ENCODE measurements at places on chromosomes 5 and 9. TPM values are rescaled to one million over a fixed set of nuclear protein-coding genes. Genes with fewer than 3 reads are reported as not detected.

GRCh38 chr5:97194366-97194765, 11.3 kb upstream of the RIOK2 start:
- no peak overlapping the region for H3K27ac ChIP-seq
- DNase-seq = no peak
- no peak overlapping the region for H3K4me3 ChIP-seq
- no peaks in the 10 kb centered on the region for H3K4me1 ChIP-seq

DNA sequence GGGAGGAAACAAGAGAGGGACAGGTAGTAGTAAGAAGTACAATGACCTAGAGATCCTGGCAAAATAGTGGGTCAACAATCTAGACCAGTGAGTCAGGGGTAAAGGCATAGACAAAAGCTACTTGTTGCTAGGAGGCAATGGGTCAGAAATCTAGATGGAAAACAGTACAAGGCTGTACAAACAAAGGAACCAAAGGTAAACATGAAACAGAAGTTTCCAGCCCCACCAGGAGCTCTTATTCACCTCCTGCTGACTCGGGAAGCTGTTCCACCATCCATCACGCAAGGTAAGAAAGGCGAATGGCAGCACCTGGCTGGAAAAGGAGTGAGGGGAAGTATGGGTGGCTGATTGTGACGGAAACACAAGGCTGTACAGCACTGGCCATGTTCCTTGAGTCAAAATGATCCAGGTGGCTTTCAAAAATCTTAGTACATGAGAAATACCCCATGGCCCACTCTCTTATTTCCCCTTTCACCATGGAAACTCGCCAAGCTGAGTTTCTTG, 70.5 kb upstream of the RAI14 start:
- H3K27me3 ChIP-seq = no peaks in the 10 kb centered on the region
- no peak overlapping the region for H3K4me3 ChIP-seq
- H3K27ac ChIP-seq = no peak overlapping the region
- H3K4me1 ChIP-seq = peaks cover 17% of the 10 kb centered on the region
- no peak for DNase-seq

S1PR3 gene
- 29.4 TPM for total RNA-seq

- no peaks in the 10 kb centered on the region for H3K27me3 ChIP-seq
- no peak overlapping the region for H3K27ac ChIP-seq
- no peak overlapping the region for H3K4me3 ChIP-seq
- H3K36me3 ChIP-seq = no peaks in the 10 kb centered on the region
- DNase-seq = no peak
- H3K4me1 ChIP-seq = peaks cover 10% of the 10 kb centered on the region
Measured at GRCh38 chr5:166883016-166883415, 1408.4 kb upstream of the WWC1 start.

PCDHB10 gene
- total RNA-seq = 9.3 TPM

ZNF462 gene
- 93.4 TPM for total RNA-seq

OR1N1 gene
- total RNA-seq = not detected

DNA sequence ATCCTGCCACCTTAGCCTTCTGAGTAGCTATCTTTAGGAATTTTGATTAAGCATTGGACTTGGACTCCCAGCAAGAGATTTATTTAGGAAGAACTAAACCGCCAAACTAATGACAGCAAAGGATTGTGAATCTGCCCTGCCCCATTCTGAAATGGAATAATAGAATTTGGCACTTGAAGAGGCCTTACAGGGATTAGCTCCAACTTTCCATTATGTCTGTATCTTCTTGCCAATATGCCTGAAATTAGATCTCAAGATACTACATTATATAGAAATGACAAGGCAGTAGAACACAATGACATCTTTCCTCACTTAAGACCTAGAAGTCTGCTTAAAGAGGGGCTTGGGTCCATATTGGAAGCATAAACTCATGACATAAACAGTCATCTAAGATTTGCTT, 77.0 kb upstream of the DPYSL3 start:
- peaks cover 3% of the 10 kb centered on the region for H3K36me3 ChIP-seq
- no peak overlapping the region for H3K4me3 ChIP-seq
- no peak for DNase-seq
- H3K4me1 ChIP-seq = no peaks in the 10 kb centered on the region

AJM1 gene
- total RNA-seq = not detected

GPR151 gene
- not detected for total RNA-seq

GRCh38 chr5:82349652-82350051, 71.5 kb upstream of the RPS23 start:
- DNase-seq = peak; percentile 68
- H3K27ac ChIP-seq = no peak overlapping the region
- H3K4me1 ChIP-seq = peaks cover 9% of the 10 kb centered on the region
- no peaks in the 10 kb centered on the region for H3K36me3 ChIP-seq
- H3K4me3 ChIP-seq = no peak overlapping the region

SPATA31A3 gene
- total RNA-seq = not detected

DNA sequence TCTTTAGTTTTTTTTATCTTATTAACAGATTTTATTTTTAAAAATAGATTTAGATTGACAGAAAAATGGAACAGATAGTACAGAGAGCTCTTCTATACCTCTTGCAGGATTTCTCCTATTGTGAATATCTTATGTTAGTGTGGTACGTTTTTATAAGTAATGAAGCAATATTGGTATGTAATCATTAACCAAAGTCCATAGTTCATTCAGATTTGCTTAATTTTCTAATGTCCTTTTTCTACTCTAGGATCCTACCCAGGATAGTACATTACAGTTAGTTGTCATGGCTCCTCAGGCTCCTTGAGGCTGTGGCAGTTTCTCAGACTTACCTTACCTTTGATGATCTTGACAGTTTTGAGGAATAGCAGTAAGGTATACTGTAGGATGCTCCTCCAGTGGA, 30.4 kb downstream of the PPP2R2B start:
- H3K4me1 ChIP-seq = peaks cover 25% of the 10 kb centered on the region
- no peak for DNase-seq
- no peaks in the 10 kb centered on the region for H3K36me3 ChIP-seq
- no peaks in the 10 kb centered on the region for H3K27me3 ChIP-seq

- no peaks in the 10 kb centered on the region for H3K4me1 ChIP-seq
- DNase-seq = no peak
- H3K4me3 ChIP-seq = no peak overlapping the region
- H3K36me3 ChIP-seq = no peaks in the 10 kb centered on the region
- H3K27ac ChIP-seq = no peak overlapping the region
- H3K27me3 ChIP-seq = no peaks in the 10 kb centered on the region
Measured at GRCh38 chr9:115158661-115159481, 40.9 kb upstream of the TNC start.

GRCh38 chr9:73176450-73176875, 24.8 kb downstream of the ANXA1 start:
- H3K27me3 ChIP-seq = no peaks in the 10 kb centered on the region
- H3K36me3 ChIP-seq = no peaks in the 10 kb centered on the region
- DNase-seq = no peak
- no peak overlapping the region for H3K4me3 ChIP-seq
- no peak overlapping the region for H3K27ac ChIP-seq

DNA sequence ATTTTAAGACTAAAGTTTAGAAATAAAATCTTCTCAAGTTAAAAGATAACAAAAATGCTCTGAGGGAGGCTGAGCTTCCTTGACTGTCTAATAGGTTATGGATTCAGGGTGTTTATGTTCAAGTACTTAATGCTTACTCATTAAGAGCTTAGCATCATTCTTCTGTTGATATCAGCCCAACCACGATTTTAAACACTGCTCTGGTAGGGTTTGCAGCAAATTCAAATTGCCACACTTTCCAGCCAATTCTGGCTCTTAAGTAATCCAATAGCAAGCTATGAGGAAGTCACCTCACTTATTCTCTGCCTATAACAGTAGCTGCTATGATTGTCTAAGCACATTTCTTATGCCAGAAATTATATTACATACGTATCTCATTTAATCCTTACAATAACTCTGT, 191.0 kb upstream of the KIF2A start:
- H3K4me1 ChIP-seq = no peaks in the 10 kb centered on the region
- no peak overlapping the region for H3K27ac ChIP-seq
- no peak overlapping the region for H3K4me3 ChIP-seq
- DNase-seq = no peak
- no peaks in the 10 kb centered on the region for H3K27me3 ChIP-seq
- H3K36me3 ChIP-seq = no peaks in the 10 kb centered on the region

DNA sequence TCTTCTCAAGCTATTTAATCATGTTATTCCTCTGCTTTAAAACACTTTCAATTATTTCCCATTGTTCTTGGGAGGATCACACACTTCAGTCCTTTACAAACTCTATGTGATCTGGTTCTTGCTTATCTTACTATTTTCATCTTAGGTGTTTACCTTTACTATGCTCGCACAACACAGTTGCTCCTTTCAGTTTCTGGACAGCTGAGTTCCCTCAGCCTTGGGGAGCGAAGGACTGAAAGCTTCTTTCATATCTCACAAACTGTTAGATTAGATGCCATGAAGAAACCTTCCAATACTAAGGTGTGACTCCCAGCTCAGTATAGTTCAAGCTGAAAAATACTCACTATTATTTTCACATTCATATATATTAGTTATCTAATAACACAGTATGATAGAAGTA, 117.9 kb downstream of the CDC42SE2 start:
- H3K4me1 ChIP-seq = no peaks in the 10 kb centered on the region
- H3K4me3 ChIP-seq = no peak overlapping the region
- no peaks in the 10 kb centered on the region for H3K36me3 ChIP-seq
- no peak for DNase-seq
- H3K27ac ChIP-seq = no peak overlapping the region

GRCh38 chr5:135993335-135993879, 35.4 kb upstream of the TGFBI start:
- H3K27me3 ChIP-seq = no peaks in the 10 kb centered on the region
- no peaks in the 10 kb centered on the region for H3K36me3 ChIP-seq
- no peak for DNase-seq
- H3K4me1 ChIP-seq = no peaks in the 10 kb centered on the region
- H3K27ac ChIP-seq = no peak overlapping the region

DNA sequence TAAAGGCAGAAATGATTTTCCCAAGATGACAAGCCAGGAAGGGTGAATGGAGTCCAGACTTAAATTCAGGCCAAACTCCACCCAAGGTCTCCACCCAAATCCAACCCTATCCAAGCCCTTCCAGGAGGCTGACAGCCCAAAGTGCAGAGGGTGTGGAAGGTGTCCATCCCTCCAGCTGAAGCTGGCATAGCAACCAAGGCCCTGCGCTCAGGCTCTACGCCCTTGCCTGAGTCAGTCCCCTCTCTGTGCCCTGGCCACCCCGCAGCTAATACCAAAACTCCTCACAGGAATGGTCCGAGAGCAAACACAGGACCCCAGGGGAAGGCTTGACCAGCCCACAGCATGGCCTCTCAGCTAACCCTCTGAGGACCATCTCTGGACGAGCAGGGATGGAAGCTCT, 2.1 kb downstream of the SEPTIN8 start:
- H3K36me3 ChIP-seq = no peaks in the 10 kb centered on the region
- H3K27me3 ChIP-seq = peaks cover 47% of the 10 kb centered on the region
- no peak overlapping the region for H3K4me3 ChIP-seq
- DNase-seq = no peak
- H3K4me1 ChIP-seq = peaks cover 30% of the 10 kb centered on the region

SMIM33 gene
- total RNA-seq = not detected

LCN6 gene
- not detected for total RNA-seq

GRCh38 chr5:140348104-140348503, 1.7 kb upstream of the HBEGF start:
- no peak for DNase-seq
- no peak overlapping the region for H3K27ac ChIP-seq
- no peaks in the 10 kb centered on the region for H3K4me1 ChIP-seq
- no peaks in the 10 kb centered on the region for H3K36me3 ChIP-seq

DNA sequence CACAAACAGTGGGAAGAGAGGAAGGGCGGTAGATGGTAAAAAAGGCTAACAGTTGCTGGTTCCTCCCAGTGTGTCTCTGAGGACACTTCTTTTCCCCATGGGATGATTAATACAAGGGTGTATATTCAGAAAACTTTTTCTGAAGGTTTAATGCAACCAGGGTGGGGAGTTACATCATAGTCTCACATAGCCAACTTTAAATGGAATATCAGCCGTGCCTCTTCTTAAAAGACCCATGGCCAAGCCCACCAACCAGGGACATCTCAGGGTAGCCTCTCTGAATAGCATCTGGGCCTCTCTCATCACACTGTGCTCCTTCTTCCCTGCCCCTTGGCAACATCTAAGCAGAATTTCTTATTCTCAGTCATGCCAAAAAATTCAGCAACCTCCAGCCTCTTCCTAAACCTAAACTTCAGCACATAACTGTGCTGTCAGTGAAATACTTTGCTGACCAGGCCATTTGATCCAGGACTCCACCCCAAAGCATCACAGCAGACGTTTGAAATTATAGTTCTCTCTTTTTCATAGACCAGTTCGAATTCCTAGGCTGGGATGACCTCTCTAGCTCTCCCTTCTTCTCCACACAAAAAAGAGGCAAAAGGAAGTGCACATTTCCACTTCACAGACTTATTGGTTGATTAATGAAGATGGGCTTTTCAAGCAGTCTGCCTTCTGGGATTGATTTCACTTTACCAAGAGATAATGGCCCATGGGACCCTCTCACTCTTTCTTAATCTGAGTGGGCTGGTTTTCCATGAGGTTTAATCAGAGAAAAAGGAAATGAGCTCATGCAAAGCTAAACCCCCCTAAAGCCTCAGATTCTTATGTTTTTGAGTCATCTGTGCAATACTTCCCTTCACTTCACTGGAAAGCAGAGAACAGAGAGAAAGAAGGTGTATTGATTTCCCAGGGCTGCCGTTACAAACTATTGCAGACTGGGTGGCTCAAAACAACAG, 85.1 kb upstream of the RAI14 start:
- H3K27me3 ChIP-seq = no peaks in the 10 kb centered on the region
- no peak overlapping the region for H3K27ac ChIP-seq
- no peak overlapping the region for H3K4me3 ChIP-seq

GOLM1 gene
- 83.5 TPM for total RNA-seq

DNA sequence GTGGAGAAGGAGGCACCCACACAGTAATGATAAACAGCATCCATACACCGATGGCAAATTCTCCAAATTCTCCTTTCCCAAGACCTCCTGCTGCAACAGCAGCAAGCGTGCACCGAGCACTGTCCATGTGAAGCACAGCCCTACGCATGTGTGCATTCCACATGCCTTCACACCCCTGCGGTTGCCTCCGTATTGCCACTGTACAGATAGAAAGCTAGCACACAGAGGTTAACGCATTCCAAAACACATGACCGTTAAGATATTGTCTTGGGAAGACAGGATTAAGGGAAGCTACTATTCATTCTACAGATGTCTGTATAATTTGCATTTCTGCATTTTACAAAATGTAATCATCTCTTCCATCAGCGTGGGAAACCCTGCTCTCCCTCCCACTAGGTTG, 6.6 kb downstream of the FLT4 start:
- H3K27me3 ChIP-seq = peaks cover 22% of the 10 kb centered on the region
- no peaks in the 10 kb centered on the region for H3K36me3 ChIP-seq
- DNase-seq = no peak
- H3K4me1 ChIP-seq = no peaks in the 10 kb centered on the region
- H3K27ac ChIP-seq = no peak overlapping the region
